K562 (cell line): ENCODE measurements at places on chromosomes 11 and 22.
A peak's percentile ranks its signal among the peaks of the same experiment; 100 is the strongest.

GRCh38 chr11:67117672-67118180 lies 1.3 kb upstream of the KDM2A start:
- DNase-seq: no peak

- DNase-seq: no peak
Observed at GRCh38 chr11:125327518-125328224, 163.1 kb downstream of the PKNOX2 start.

GRCh38 chr22:49723478-49724029 lies 104.1 kb downstream of the BRD1 start:
- no peak for DNase-seq

GRCh38 chr11:114148013-114148382 lies 88.5 kb downstream of the ZBTB16 start:
- peak; percentile 33 for DNase-seq

DNA sequence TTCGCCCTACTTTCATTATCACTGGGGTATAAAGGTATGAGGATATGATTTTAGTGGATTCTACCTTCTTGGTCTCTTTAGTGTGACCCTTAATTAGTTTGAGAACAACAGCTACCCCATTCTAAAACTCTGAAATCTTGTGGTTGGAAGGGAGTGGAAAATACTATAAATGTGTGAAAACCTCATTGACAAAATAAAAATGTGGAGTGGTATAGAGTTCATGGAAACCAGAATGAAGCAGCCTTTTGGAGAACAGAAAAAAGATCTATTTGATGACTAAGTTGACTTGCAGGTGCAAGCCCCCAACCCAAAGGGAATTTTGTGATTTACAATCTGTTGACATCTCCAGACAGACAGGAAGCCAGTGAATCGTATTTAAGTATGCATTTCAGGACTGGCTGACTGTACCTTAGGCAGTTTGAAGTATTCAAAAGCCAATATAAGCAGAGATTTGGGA lies 75.8 kb downstream of the GAS2 start:
- DNase-seq: no peak
